ENCODE measurements at places on chromosomes 12 and 14.
A peak's percentile ranks its signal among the peaks of the same experiment; 100 is the strongest.

DNA sequence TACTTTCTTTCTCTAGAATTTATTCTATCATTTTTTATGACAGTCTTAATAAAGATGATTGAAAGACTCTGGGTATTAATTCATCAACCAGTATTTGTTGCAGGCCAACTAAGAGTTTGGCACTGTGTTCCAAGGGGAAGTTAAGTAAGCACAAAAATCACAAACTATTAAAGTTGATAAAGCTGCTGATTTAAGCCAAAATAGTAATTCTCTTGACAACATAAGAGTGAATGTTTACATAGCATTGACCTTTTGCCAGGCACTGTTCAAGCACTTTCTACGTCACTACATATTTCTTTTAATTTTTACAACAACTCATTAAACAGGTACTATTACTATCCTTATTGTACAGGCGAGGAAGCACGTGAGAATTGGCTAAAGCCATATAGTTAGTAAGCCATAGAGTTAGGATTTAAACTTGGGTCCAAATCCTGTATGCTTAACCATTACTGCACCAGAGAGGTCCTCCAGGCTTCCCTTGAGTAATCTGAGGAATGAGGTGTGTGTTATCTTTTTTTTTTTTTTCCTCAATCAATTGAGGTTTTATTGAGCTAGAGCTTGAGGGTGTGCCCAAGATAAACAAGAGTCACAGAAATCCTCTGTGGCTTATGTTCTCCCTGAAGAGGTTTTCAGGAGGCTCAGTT lies 1009.6 kb downstream of the DIO2 start:
- DNase-seq, result no peak

DNA sequence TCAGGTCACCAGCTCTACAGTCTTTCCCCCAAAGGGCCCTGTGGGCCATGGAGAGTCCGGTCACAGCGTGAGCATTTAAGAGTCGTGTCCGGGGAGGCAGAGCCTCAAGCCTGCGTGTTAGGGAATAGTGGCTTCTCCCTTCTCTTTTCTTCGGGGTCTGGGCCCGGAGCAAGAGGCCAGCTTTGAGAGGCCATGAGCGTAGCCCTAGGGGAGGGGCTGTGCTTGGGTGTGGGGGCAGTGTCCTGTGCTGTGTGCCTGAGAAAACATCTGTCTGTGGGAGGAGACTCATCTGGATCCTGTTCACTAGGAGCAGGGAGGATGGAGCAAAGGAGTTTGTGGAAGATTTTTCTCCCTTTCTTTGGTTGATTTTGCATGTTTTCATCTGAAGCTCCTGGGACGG lies 5.3 kb downstream of the LRP1-AS start:
- no peak for DNase-seq

- DNase-seq, result no peak
Observed at GRCh38 chr14:48580692-48581091, 905.3 kb upstream of the MDGA2 start.

DNA sequence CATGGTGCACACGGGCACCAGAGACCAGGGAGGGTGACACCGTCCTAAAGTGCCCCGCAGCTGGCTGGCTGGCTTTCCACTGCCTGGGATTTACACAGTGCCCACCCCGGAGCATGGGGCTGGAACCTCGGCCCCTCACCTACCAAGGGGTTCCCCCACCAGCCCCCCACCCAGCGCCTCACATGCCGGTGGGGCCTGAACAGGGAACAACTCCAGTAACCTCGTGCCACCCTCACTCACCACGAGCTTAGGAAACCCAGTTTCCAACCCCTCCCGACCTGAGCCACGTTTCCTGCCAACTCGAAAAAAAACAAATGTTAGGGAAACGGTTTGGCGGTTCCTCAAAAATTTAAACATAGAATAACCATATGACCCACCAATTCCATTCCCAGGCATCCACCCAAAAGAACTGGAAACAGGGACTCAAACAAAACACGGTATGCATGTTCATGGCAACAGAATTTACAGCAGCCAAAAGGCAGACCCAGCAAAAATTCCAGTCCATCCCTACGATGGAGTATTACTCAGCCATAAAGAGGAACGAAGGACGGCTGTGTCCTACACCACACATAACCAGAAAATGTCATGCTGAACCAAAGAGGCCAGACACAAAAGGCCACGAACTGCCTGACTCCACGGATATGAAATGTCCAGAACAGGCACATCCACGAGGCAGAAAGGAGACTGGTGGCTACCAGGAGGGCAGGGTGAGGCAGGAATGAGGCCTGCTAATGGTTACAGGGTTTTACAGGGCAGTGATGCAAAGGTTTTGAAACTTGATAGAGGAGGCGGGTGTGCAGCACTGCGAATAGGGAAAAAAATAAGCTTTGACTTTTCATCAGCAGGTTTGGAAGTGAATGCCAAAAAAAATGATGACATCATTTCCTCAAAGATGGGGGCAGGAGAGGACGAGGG lies 68.9 kb downstream of the NCOR2 start:
- DNase-seq, result no peak

GRCh38 chr12:93290391-93290790 lies 87.3 kb upstream of the NUDT4 start:
- no peak for DNase-seq

DNA sequence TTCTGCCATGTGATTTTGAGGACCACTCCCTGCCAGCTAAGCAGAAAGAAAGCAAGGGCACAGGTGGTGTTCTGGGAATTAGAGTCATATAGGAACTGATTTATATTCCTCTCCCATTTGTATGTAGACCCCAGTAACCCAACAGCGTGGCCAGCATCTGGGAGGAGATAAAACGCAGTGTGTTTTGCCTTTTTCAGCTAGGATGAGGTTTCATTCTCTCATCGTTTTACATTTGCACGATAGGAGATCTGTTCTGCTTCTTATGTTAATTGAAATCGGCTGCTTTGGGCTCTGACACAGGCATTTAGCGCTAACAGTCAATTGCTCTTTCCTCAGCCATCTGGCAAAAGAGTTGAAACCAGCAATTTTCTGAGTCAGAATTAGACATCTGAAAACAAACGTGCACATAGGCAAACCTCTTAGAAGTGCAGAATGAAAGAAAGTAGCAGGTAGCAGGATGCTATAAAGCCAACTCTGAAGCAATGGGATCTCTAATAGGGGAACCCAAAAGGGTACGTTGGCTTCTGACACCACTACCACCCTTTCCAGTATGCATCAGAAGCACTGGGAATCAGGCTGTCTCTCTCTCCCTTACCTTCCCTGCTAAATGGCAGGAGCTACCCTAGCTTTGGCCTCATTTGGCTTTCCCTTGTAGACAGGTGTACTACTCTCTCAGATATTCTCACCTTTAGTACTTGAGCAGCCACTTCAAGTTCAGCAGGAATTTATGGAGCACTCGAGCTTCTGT lies 219.1 kb downstream of the PHLDA1 start:
- DNase-seq, result no peak

DNA sequence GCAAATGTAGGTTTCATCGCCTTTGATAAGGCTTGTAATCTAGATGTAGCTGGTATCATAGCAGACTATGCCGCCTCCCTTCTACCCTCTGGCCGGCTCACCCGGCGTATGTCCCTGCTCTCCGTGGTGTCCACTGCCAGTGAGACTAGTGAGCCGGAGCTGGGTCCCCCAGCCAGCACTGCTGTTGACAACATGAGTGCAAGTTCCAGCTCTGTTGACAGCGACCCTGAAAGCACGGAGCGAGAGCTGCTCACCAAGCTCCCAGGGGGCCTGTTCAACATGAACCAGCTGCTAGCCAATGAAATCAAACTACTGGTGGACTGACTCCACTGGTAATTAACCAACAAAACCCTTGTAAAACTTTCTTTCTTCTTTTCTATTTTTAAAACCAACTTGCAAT lies 49.0 kb upstream of the A2ML1 start:
- no peak for DNase-seq

DNA sequence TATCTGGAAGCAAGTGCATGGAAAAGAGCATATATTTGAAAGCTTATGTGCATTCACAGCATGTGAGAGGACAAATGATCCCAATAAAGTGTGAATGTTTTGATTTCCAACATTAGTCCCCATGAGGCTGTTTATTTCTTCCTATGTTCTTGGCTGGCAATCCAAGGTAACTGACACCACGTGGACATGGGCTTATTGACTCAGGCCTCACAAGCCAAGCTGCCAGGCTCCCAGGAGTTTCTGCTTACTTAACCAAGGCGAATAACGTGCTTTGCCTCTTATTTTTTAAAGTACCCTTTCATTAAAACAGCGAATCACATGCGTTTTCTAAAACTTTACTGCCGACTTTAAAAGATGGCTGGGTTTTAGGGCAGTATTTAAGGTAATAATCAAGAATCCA lies 441.7 kb downstream of the FUT8 start:
- DNase-seq, result no peak

GRCh38 chr12:103877934-103878510 lies 37.0 kb upstream of the NT5DC3 start:
- peak; percentile 71 for DNase-seq

DNA sequence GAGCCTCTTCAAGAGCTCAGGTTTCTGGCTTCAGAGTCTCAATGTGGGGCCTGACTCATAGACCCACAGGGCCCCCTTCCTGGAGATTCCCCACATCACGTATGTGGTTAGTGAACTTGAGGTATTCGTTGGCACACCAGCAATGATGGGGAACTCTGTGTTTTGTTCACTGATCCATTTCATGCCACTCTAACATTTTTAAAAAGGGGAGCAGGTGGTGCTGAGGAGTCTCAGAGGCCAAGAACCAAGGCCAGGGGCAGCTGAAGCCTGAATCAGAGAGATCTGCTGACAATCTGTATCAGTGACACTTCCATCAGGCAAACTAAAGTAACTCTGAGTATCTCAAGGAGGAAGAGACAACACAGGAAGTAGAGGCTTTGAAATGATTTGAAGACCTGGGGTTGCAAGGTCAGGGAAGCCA lies 323.4 kb downstream of the VRK1 start:
- peak; percentile 68 for DNase-seq

- DNase-seq, result no peak
Observed at GRCh38 chr12:68294251-68294650, 37.9 kb downstream of the MDM1 start.

GRCh38 chr14:22112004-22112403 lies 438.4 kb upstream of the OR4E1 start:
- peak; percentile 48 for DNase-seq

GRCh38 chr12:29591140-29592020 lies 93.9 kb upstream of the OVCH1 start:
- DNase-seq, result no peak

DNA sequence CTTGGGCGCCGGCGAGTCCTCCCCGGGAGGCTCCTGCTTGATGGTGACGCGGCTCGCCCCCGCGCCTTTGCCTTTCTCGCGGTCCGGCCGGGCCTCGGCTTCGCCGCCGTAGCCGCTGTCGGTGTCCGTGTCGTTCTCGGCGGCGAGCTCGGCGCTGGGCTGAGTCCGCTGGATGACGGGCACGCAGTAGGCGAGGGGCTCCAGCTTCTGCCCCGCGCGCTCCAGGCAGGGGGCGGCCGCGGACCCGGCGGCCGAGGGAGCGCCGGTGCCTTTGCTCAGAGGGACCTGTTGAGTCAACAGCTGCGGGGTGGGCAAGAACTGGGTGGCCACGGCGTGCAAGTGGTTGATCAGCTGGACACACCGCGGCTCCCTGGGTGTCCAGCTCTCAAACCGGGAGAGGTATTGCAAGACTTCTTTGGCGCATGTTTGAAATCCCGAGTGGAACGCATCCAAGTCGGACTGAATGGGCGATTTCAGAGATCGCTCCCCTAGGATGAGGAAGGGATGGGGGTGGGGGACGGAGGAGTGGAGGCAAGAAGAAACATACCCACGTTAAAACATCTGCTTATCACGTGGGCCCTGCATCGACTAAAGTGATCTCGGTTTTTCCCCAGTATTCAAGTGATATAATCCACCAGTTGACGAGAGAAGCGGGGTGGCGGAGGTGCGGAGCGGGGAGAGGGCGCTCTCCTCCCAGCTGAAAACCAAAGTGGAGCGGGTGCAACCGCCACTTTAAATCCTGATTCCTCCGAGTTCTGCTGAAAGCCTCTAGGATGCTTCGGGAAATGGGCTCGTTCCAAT lies 2.0 kb downstream of the BHLHE41 start:
- DNase-seq, result no peak

DNA sequence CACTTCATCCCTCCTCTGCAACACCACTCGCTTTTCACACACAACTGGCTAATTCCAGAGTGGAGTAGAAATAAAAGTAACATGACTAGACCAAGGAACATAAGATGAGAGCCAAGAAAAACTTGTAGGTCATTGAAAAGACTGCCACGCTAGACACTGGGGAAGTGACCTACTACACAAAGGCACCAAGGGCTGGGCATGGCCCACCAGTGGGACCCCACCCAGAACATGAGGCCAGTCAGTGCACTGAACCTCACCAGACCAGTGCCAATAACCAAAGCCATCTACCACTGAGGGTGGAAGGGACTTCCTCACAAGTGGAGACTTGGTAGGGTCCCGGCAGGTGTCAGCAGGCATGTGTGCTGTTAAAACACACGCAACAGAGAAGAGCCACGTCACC lies 19.7 kb downstream of the FBLN5 start:
- DNase-seq, result no peak

GRCh38 chr12:94264736-94265485 lies 116.5 kb downstream of the PLXNC1 start:
- DNase-seq, result no peak

DNA sequence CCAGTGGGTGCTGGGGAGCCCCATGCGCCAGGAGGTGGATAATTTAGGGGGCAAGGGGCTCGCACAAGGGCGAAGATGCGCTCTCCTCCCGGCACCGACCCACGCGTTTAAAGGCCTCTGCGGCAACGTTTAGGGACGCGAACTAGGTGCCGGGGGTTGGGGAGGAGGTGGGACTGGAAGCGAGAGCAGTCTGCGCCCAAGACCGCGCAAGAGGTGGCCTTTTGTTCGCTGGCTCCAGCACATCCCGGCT lies 1.3 kb downstream of the SLC38A1 start:
- DNase-seq, result peak; percentile 53

DNA sequence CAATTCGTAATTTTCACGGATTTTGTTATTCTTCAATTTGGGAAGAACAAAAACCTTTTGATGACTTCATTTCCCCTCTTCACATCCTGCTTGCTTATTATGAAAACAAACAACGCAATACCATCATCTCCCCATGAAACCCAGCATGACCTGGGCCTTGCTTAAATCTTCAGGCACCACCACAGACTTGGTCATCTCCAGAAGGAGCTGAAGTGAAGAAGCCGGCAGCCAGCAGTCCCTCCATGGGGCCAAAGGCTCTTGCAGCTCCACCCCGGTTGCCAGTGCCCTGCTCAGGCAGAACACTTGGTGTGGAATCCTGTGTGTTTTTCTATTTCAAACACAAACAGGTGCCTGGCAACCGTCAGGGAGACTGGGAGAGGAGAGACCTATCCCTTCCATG lies 982.9 kb upstream of the TMEM132C start:
- DNase-seq, result no peak

DNA sequence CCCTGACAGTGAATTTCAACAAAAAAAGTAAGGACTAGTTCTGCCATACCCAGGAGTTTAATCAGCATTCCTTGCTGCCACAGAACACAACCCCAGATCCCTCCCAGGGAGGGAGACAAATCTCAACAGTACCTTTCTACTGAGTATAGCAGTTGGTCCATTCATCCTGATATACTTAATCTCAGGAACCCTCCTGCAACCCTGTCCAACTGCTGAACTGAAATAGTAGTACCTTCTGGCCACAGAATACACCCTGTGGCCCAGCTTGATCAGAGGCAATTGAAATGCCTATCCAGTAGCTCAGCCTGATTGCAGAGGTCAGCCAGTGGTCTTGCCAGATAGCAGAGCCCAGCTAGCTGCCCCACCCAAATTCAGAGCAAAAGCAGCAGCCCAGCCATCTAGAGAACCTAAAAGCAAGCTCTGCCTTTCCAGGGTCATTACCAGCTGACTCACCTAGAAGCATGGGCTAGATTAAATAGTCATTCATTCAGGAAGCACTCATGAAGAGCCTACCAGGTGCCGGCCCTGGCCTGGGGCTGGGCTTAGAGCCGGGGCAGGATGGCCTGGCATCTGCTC lies 40.0 kb upstream of the RHOJ start:
- no peak for DNase-seq

- DNase-seq, result no peak
Observed at GRCh38 chr12:52495389-52495788, 2.3 kb upstream of the KRT6A start.
